ENCODE measurements at places on chromosomes 4 and X.

DNA sequence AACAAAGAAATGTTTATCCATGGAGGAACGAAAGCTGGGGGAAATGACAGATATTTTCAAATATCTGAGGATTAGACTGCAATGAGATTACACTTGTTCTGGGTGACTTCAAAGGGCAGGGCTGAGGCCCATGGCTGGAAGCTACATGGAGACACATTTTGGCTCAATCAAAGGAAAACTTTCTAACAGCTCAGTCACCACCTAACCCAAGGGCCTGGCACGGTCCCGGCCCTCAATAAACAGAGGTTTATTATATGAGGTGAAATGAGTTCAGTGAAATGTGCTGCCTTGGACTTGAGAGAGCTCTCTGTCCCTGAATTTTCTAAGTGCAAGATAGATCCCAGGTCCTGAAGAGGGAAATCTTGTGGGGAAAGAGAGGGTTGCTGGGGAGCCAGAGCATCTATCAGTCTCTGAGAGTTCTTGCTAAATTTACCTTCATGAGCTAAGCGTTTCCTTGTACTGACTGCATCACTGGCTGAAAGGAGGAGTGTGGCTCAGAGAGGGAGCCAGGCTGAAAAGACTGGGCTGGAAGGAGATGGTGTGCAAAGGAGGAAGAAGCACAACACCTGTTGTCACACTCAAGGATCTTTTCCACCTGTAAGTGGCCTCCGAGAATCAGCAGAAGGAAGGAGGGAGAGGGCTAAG is 2.0 kb upstream of the RIPPLY1 start:
- no peak for DNase-seq

GRCh38 chrX:9927698-9928482 is 39.3 kb upstream of the CLDN34 start:
- no peak for DNase-seq

GRCh38 chr4:80207172-80207583 is 9.9 kb downstream of the PRDM8 start:
- DNase-seq, result no peak

DNA sequence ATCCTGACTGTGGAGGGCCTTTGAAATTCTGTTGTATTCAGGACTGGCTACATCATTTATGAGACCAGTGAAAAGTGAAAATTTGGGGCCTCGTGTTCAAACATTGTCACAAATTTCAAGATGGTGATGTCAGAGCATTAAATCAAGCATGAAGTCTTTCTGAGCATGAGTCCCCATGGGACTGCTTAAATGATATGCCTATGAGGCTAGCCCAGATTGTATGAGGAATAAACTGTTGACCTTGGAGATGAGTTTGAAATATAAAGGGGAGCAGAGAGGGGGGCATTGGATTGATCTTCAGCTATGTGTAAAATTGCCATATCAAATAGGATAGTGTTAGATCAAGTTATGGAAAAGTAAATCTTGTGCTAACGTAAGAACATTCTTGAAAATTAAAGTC is 230.0 kb downstream of the SPANXN3 start:
- no peak for DNase-seq

GRCh38 chr4:135434936-135435335 is 1233.3 kb upstream of the PABPC4L start:
- DNase-seq, result peak; percentile 65

- DNase-seq, result no peak
Observed at GRCh38 chr4:31204874-31205273, 484.7 kb downstream of the PCDH7 start.

DNA sequence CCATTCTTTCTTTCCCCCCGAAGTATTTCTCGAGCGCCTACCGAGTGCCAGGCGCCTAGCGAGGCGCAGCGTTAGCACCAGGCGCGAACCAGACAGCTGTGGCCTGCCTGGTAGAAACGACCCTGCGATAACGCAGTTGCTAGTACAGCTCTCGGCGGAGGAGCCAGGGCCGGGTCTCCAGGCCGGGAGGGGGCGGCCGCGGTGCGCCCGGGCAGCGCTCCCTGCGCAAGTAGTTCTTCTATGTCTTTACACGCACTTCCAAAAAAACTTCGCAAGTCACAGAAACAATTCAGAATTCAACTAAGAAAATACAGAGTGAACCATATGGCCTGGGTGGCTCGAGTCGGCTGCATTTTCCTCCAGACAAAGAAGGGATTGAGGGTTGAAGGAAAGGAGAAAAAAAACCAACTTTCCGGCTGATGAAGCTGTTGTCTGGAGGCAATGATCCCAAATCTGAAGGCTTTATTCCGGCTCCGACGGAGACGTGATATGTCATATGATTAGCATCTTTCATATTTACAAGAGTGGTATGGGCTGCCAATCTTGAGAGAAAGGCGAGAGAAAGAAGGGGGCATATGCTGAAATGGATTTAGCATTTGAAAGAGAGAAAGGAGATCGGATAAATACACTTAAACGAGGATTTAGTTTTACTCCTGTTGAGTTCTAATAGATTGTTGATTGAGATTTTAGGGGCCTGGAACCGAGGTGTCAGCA is 7.2 kb upstream of the NEUROG2 start:
- no peak for DNase-seq

- peak; percentile 72 for DNase-seq
Observed at GRCh38 chr4:187469627-187470026, 525.9 kb upstream of the ZFP42 start.

DNA sequence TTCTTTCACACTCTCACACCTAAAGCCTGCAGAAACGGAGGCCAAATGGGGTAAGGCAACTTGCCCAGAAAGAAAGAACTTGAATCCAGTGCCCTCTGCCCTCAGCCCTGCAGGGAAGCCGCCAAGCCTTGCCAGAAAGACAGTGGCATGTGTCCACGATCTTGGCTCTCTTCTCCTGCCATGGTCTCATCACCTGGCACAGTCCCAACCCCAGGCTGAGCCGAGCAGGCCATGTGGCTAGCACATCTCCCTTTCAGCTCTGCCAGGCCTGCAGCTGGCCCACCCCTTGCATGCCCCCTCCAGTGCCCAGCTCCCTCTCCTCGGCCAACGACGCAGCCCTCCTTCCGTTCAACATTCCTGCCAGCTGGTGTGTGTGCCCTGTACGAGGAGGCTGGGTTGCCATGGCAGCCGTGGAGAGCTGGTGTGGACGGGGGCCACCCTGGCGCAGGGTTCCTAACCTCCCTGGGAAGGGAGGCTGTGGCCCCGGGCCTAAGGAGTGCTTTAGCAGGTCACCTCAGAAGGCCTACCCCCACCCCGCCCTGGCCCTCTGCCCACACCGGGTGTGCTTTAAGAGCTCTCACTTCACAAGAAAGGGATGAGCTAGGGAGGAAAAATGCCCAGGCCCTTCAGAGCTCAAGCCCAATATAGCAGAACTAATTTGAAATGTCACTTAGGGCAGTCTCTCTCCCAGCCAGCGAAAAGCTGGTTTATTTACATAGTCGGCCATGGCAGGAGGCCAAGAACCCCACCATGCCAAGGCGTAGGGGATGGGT is 73.0 kb upstream of the PJA1 start:
- peak; percentile 24 for DNase-seq

DNA sequence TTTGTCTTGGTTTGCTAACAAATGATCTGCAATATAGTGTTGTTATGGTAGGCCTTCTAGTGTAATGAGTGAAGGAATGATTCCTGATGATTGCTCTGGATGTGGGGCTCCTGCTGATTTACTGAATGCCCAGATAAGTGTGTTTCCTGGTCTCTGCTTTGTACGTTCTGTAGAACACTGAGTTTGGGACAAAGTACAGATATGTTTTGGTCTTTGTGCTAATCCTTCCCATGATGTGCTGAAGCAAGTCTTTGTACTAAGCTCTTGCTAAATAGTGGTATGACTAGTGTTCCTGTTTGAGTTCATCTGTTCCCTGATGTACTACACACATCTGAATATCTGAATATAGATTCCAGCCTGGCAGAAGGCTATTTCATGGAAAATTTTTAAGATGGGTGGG is 36.9 kb upstream of the XIAP start:
- no peak for DNase-seq

GRCh38 chrX:102154218-102154860 is 1.4 kb downstream of the BEX5 start:
- no peak for DNase-seq

DNA sequence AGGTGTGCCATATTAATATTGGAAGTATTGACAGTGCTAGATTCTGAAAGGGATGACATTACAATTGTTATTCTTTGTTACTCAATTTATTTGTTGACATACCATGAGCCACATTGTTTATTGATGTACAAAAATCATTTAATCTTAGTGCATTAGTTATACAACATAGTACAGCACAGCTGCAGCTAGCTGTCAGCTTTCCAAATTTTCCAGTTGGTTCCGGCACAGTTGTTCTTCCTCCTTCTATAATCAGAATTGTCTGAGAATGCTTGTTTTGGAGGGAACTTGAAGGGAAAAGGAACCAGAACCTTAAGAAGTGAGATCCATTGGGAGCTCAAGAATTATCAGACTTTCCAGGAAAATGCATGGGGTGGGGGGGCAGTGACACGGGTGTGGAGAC is 281.4 kb downstream of the ZIC3 start:
- DNase-seq, result no peak

- DNase-seq, result no peak
Observed at GRCh38 chr4:180560896-180561295, 1682.3 kb upstream of the TENM3 start.

DNA sequence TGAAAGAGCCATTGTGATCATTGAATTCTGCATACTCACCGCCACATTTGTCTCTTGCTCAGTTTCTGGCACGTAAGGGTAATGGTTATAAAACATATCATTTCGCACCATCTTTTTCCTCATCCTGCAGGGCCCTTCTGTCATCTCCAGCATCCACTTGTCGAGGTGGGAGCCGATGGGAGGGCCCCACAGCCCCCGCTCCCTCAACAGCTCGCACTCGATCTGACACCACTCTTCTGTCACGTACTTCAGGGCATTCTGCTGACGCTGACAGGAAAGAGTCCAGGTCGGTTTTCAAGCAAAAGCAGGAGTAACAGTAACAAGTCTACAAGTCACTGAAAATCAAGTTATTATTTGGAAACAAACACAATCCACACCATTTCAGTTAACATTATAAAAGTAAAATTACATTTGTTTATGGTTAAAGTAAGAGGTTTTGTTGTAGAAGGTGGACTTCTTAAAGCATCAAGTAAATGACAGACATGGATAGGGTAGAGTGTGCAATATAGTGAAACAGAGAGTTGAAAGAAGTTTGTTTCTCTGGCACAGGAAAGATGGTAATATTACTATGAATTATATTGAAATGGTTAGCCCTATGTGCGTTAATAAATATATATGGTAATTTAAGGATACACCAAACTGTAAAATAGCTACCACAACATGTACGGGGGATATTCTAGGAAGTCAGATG is 150.6 kb downstream of the CDS1 start:
- DNase-seq, result no peak

DNA sequence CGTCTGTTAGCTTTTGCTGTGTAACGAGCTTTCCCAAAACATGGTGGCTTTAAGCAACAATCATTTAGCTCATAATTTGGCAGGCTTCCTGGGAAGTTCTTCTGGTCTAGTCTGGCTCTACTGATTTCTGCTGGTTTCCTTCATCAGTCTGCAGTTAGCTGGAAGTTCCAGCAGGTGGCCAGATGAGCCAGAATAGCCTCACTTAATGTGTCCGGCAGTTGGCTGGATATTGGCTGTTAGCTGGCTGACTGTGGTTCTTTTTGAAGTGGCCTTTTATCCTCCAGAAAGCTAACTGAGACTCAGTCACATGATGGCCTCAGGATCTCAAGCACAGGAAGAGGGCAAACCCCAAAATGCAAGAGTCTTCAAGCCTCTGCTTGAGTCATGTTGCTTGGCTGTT is 34.9 kb downstream of the FTHL17 start:
- peak; percentile 59 for DNase-seq

DNA sequence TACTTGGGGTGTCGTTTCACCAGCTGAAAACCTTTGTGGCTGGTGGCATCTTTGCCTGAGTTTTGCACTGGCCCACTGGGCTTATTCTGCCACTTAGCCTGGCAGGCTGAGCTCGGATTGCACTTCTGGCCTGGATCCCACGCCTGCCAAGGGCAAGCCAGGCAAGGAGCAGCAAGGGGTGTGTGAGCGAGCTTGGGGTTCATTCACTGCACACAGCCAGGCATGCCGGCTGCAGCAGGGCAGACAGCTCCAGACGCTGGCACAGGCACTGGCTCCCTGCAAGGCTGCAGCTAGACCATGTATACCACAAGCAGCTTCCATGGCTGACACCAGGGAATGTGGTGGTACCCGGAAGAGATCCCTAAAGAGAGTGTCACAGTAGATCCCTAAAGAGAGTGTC is 476.3 kb downstream of the EPHA5 start:
- no peak for DNase-seq

DNA sequence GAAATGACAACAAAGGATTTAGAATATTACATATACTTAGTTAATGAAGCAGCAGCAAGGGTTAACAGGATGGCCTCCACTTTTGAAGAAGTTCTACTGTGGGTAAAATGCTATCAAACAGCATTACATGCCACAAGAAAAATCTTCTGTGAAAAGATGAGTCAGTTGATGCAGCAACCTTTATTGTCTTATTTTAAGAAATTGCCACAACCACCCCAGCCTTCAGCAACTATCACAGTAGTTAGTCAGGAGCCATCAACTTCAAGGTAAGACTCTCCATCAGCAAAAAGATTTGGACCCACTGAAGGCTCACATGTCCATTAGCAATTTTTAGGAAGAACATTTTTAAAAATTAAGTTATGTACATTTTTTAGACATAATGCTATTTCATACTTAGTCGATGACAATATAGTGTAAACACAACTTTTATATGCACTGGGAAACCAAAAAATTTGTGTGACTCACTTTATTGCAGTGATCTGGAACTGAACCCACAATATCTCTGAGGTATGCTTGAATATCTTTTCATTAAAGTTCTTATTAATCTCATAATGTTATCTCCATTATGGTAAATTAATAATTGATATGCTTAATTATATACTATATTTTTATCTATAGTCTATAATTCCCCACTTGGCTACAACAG is 81.2 kb downstream of the SPCS3 start:
- DNase-seq, result peak; percentile 90

- DNase-seq, result no peak
Observed at GRCh38 chrX:6777238-6778002, 242.5 kb upstream of the VCX3A start.

DNA sequence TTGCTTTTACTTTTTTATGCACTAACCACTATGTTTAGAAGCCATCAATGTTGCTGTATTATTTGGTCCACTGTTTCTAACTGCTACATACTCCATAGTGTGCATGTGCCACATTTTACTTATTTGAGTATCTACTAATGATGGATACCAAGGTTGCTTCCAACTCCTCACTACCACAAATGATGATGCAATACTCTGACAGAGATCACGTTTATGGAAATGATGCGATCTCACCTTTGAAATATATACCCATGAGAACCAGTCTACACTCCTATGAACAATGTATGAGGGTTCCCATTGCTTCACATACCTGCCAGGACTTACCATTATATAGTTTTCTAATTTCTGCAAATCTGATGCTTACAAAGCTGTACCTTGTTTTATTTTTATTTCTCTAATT is 44.2 kb downstream of the HUWE1 start:
- no peak for DNase-seq
